Fibroblast of mammary gland (primary cell): ENCODE measurements at places on chromosomes 7 and 10.

GRCh38 chr10:22228167-22228938 is 10.5 kb upstream of the EBLN1 start:
- DNase-seq, result no peak

DNA sequence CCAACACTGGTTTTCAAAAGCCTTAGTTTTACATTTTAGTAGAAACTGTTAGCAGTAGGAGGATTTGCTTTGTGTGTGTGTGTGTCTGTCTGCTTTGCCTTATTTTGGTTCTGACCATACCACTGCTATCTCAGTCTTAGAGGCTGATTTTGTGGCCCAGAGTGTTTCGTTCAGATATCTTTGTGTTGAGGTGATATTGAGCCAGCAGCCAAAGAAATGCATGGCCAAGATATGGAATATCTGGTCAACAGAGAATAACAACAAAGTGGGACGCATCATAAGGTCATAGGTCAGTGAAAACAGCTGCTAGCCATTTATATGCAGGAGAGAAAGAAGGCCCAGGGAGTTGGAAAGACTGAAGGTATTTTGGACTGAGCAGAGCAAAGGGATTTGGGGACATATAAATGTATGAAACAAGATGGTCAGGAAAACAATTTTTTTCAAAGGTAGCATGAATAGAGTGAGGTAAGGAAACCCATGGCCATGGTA is 47.7 kb downstream of the KIAA1217 start:
- DNase-seq, result peak; percentile 33

- no peak for DNase-seq
Measured at GRCh38 chr10:100683545-100684300, 61.7 kb upstream of the PAX2 start.

- DNase-seq, result no peak
Measured at GRCh38 chr7:70419526-70420380, 712.2 kb upstream of the GALNT17 start.

DNA sequence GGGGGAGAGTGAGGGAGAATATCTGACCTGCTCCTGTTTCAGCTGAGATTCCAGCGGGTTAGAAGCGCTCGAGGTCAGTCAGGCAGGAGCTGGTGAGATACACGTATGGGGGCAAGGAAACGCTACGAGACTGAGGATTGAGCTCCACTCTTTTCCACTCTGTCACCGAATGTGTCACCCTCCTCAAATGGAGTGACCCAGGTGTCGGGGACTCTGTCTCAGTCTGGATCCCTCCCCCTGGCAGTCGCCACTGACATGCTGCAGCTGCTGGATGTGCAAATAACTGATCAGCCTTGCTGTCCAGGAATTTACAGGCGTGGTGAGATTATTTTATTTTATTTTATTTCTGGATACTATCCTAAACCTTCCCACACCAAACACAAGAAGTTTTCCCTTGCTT is 100.9 kb upstream of the DPP6 start:
- DNase-seq, result no peak

DNA sequence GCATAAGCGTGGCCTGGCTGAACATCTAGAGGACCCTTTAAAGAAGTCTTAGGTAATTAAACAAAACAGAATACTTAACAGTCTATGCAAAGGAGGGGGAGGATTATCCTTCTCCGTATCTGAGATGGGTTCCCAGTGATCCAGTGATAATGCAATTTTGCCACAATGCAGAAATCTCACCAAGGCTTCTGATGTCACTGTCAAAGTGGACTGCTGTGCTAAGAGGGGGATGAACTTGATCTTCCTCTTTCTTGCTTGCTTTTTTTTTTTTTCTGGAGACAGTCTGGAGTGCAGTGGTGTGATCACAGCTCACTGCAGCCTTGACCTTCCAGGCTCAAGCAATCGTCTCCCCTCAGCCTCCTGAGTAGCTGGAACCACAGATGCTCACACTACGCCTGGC is 30.8 kb downstream of the GATA3 start:
- DNase-seq, result no peak

DNA sequence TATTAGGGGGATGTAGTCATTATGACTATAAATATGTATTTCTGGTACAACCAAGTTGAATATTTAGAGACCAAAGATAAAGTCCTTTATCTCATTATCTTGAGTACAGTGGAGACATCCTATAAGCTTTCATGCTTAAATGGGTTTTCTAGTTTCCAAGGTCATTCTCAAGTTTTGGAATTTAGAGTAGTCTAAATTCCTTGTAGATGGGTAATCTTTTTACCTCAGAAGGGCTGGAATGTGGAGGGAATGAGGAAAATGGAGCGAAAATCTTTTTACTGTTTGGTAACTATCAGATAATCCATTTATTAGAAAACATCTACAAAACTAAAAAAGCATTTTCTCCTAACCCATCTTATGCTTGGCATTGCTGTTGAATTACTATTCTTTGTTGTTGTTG is 181.3 kb downstream of the RNF133 start:
- DNase-seq, result no peak

DNA sequence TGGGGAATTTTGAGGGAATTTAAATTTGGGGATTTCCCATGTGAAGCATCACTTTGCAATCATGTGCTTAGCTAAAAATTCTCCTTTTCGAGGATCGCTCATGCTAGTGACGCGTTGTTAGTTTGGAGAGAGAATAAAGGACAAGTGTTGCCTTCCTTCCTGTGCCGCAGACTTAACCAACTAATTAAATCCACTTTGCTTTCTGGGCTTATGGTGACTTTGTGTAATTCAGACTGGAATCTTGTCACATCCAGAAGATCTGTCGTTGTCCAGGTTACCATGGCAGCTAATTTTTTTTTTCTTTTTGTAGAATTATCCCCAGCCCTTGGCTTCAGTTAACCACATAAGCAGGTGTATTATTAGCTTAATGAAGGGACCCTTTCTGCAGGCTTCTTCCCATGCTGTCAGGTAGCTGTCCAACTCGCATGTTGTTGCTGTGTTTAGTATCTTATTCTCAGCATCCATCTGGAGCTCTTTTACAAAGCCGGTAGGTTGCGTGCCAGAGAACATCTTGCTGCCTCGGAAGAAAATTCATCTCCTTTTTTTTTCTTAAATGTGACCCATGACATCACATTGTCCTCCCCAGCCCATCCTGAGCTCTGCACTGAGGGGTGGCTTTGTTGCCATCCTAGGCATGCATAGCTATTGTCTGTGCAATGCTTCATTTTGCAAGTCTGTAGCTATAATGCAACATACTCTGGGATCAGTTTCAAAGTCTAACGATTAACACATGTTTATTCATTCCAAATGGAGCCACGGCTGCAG is 47.2 kb upstream of the NRP1 start:
- DNase-seq, result peak; percentile 98

GRCh38 chr10:133515471-133515870 is 11.7 kb upstream of the CYP2E1 start:
- DNase-seq, result no peak

DNA sequence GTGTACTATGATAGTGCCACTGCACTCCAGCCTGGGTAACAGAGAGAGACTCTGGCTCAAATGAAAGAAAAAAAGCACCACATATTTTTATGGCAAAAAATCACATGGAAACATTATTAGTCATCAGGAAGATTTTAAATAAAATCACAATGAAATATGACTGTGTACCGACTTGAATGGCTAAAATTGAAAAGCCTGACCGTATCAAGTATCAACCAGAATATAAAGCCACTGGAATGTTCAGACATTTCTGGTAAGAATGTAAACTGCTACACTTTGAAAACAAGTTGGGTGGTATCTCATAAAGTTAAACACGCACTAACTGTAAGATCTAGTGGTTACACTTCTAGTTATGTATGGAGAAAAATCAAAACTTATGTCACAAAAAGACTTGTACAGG is 306.7 kb upstream of the MBL2 start:
- no peak for DNase-seq

DNA sequence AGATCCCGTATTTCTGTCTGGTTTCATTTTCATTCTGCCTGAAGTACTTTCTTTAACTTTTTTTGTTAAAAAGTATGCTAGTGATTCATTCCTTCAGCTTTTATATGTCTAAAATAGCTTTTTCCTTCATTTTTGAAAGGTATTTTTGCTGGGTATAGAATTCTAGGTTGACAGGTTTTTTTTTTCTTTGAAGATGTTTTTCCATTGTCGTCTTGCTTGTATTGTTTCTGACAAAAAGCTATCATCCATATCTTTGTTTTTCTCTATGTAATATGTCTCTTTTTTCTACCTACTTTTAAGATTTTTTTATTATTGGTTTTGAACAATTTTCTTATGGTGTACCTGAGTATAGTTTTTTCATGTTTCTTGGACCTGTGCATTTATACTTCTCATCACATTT is 8.2 kb downstream of the CUTC start:
- no peak for DNase-seq

DNA sequence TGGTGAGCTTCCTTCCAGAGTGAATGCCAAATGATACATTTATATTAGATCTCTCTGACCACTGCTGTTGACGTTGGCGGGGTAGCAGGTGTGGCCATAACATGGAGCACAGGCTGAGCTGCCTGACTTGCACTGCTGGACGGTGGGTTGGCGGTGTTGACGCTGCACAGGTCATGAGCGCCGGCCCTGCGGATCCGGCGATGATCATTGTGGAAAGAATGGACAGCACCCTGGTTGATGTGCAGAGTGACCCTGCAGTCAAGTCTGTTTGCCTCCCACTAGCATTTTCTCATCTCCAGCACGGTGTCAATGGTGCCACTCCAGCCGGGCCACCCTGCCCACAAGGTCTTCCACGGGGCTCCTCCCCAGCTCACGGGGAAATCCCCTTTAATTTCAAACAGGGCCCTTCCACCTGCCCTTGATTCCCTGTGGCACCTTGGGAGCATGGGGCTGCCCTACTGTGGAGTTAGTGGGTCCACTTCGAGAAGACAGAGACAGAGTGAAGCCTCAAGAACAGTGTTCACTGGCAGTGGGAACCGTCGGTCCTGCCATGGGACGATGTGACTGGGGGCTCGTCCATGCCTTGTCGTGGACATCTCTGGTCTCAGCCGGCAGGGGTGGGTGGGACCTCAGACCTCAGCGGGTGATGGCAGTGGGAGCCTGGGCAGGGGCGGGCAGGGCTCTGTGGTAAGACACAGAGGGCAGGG is 613.5 kb downstream of the PTPRN2 start:
- DNase-seq, result no peak

DNA sequence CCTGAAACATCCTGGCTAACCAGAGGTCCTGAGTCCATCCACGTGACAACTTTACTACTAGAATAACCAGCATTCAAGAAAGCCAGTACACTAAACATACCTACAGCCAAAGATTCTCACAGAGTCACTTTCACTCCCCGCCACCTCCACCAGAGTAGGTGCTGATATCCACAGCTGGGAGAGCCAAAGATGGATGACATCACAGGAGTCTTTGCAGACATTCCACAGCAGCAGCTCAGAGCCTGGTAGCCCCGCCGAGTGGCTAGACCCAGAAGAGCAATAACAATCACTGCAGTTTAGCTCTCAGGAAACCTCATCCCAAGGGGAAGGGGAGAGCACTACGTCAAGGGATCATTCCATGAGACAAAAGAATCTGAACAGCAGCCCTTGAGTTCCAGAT is 13.5 kb upstream of the ADAM22 start:
- no peak for DNase-seq

DNA sequence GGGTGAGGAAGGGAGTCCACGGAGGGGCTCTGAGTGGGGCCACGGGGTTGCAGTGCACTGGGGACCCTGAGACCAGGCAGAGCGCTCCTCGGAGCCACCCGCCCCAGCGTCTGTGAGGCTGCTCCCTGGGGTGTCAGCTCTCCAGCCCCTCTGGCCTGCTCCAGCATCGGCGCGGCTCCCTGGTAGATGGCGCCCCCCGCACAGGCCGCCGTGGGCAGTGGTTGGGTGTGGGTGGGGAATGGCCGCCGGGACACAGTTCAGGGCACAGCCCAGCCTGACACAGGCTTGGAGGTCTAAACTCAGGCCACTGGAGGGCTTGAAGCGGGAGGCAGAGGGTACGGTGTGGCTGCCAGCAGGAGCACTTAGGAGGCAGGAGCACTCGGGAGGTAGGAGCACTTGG is 222.6 kb upstream of the PPP2R2D start:
- no peak for DNase-seq

DNA sequence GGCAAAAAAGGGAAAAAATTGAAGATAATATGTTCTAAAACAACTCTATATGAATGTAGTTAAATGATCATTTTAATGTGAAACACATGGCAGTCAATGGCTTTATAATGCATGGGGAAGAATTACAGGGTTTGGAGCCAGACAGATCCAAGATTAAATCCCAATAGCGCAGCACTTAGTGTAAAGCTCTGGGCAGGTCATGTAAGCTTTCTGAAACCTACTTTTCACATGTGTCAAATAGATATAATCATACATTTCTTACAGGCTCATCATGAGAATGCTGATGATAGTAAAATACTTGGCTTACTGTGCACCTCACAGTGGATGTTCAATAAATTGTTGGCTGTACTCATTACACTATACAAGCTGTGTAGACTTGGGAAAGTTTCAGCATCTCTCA is 48.0 kb upstream of the ZNF365 start:
- no peak for DNase-seq

DNA sequence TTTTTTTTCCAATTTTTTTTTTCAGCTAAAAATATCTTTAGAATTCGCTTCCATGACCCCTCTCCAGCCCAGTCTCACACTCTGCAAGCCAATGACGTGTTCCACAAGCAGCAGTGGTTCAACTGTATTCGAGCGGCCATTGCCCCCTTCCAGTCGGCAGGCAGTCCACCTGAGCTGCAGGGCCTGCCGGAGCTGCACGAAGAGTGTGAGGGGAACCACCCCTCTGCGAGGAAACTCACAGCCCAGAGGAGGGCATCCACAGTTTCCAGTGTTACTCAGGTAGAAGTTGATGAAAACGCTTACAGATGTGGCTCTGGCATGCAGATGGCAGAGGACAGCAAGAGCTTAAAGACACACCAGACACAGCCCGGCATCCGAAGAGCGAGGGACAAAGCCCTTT is 42.8 kb downstream of the CALML5 start:
- no peak for DNase-seq

GRCh38 chr7:138945821-138946220 is 35.4 kb downstream of the KIAA1549 start:
- no peak for DNase-seq

DNA sequence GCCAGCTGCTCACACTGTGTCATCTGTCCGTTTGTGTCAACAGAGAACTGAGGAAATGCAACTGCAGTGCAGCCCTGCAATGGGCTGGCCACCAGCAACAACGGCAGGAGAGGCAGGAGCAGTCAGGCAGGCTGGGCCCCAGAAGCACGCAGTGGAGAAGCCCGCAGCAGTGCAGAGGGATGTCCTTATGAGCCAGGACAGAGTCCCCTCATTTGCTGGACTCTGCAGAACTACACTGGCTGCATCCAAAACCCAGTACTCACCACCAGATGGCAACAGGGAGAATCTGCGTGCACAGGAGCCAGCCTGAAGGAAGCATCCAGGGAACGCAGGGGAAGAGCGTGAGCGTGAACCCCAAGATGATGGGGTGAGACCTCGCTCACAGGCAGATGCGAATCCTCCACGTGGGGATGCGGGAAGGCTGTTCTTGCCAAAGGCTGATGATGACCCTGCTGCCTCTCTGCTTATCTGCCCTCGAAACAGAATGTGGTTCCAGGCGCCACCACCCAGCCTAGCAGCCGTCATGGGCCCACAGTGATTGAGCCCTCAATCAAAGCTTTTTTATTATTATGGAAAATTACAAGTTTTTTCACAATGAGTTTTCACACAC is 232.1 kb downstream of the PTPRN2 start:
- DNase-seq, result no peak

GRCh38 chr10:77537720-77538373 is 99.8 kb downstream of the KCNMA1 start:
- no peak for DNase-seq
